ENCODE measurements at places on chromosomes 13 and 19. TPM values are rescaled to one million over a fixed set of nuclear protein-coding genes. Genes with fewer than 3 reads are reported as not detected.

SLC15A1 gene
- total RNA-seq = not detected

DNA sequence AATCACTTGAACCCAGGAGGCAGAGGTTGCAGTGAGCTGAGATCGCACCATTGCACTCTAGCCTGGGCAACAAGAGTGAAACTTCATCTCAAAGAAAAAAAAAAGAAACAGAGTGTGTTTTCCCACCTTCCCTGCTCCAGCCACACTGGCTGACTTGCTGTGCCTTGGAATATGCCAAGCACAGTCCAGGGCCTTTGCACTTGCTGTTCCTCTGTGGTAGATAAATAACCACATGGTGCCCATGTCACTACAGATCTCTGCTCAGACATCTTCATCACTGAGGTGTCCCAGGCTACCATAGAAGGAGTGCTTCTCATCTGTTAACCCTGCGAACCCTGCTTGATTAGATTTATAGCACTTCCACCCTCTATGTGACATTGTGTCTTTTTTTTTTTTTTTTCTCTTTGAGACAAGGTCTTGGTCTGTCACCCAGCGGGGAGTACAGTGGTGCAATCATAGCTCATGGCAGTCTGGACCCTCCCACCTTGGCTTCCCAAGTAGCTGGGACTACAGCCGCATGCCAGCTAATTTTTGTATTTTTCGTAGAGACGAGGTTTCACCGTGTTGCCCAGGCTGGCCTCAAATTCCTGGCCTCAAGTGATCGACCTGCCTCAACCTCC lies 10.4 kb downstream of the SMARCA4 start:
- DNase-seq = no peak

GRCh38 chr13:74025369-74025768 lies 108.8 kb downstream of the KLF12 start:
- DNase-seq = no peak

ENOX1 gene
- total RNA-seq = 0.17 TPM

- DNase-seq = no peak
These were observed 26.5 kb downstream of the PPP2R1A start for GRCh38 chr19:52216401-52216800.

OVOL3 gene
- total RNA-seq = not detected

GRCh38 chr13:89465366-89465765 lies 1794.2 kb downstream of the SLITRK5 start:
- DNase-seq = no peak

DNA sequence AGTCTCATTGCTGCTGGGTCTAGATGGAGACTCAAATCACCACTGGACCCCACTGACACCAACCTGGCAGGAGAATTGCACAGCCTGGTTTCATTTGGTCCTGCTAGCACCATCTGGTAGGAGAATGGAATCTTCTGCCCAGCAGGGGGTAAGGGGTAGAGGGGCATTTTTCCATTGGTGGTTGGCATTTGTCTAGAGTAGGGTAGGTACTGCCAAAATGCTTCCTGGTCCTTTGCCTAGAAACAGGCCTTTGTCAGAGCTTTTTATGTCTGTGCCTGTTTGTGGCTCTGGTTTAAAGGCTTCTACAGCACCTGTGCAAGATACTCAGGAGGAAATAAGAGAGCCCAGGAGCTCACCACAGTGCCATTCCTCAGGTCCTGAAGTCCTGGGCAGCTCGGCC lies 121.3 kb downstream of the KCTD12 start:
- no peak for DNase-seq

MUC16 gene
- not detected for total RNA-seq

DNA sequence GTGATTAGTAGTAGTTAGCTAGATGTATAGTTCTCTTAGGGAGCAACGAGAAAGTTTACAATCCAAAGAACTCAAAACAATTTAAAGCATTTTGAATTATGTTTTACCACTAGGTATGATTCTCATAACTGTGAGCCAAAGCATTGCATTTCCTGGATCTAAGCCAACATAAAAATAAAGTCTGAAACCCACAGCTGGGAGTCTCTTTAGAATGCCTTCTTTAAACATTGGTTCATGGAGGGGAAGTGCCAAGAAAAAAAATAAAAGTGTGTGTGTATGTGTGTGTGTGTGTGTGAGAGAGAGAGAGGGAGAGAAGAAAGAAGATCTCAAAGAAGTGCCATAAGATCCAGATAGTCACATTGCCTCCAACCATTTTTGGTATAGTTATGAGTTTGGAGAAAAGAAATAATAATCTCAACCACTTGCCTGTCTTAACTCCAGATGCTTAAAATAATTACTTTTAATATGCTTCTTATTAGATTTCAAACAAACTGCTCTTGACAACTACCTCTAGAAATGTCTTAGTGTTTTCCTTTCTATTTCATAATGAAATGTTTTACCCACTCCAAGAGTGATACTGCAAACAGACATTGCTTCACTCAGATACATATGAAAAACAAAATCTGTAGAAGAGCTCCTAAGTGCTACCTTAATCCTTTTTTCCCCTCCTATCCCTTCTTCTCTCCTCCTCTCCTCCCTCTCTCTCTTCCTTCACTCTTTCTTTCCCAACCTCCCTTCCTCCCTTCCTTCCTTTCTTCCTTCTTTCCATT lies 554.1 kb downstream of the KCTD12 start:
- DNase-seq = no peak

GRCh38 chr19:19062454-19063182 lies 1.2 kb upstream of the SLC25A42 start:
- DNase-seq = no peak

IL17D gene
- total RNA-seq = 0.29 TPM

- no peak for DNase-seq
These were observed 3.2 kb upstream of the SPRYD7 start for GRCh38 chr13:49939321-49939720.

- no peak for DNase-seq
These were observed 1735.6 kb upstream of the SPRY2 start for GRCh38 chr13:82076496-82076895.

KCTD4 gene
- total RNA-seq = not detected

- DNase-seq = no peak
These were observed 895.6 kb upstream of the SLC10A2 start for GRCh38 chr13:103961784-103962183.

PSG7 gene
- total RNA-seq = not detected

GRCh38 chr13:29689548-29689947 lies 94.1 kb upstream of the SLC7A1 start:
- no peak for DNase-seq
